H54 (cell line): ENCODE measurements at places on chromosomes 2 and 18.

GRCh38 chr2:109677835-109678580, 63.8 kb downstream of the SOWAHC start:
- no peak for DNase-seq

GRCh38 chr2:173145454-173145853, 69.8 kb downstream of the MAP3K20 start:
- no peak for DNase-seq

- no peak for DNase-seq
Observed at GRCh38 chr2:74138600-74139323, 8.9 kb downstream of the BOLA3 start.

- DNase-seq = no peak
Observed at GRCh38 chr2:44599130-44599529, 237.4 kb downstream of the CAMKMT start.

- DNase-seq = no peak
Observed at GRCh38 chr2:178811901-178812300, 4.7 kb upstream of the TTN start.

GRCh38 chr2:38533757-38534545, 68.8 kb downstream of the HNRNPLL start:
- no peak for DNase-seq

DNA sequence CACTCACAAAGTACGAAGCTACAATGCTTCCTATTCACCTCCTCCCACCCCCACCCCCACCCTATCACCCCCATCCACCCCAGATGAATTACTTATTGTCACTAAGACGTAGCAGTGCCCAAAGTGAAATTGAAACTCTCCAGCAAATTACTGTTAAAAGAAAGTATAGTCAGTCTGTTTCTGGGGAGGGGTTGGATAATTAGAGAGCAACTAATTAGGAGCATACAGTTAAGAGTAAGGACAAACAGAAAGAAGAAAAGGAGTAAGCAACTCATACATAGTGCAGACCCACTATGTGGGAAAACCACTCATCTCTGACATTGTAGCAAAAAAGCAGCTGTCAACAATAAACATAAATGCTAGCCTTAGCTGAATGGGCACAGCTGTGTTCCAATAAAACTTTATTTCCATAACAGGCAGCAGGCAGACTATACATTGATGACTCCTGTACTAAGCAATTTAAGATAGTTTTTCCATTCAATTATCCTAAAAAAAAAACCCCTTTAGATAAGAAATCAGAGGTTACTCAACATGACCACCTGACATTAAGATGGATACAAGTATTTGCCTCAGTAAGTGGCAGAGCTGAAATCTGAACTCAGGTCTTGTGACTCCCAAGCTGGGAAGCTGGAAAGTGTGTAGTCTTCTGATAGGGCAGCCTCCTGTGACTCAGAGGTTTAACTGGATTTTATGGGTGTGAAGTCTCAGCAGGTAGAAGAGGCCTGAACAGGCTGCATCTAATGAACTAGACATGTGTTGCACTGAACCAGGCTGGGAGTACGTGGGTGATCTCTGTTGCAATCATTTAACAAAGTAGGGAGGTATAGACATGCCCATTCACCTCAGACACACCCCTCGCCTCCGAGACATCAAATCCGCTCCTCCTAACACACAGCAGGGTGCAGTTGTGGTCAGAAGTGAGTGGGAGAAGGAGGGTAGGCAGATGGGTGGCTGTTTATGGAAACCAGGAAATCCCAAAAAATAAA, 171.8 kb upstream of the KLF7 start:
- peak; percentile 45 for DNase-seq

DNA sequence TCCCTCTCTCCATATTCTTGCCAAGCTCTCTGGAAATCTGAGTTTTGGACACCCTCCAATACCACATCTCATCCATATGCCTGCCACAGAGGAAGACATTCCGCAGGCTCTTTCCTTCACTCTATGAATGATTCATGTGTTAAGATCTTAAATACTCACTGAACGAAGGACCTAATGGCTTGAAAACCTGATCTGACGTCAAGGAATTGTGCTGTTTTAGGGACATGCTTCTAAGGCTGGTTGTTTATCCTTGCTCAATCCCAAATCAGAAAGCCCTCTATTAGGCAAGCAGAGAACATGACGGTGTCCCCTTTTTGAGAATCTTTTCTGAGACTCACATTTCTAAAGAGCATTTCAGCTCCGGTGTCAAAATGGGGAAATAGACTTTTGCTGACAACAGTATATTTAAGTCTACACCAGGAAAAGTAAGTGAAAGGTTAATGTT, 83.7 kb upstream of the GALNT5 start:
- peak; percentile 38 for DNase-seq

DNA sequence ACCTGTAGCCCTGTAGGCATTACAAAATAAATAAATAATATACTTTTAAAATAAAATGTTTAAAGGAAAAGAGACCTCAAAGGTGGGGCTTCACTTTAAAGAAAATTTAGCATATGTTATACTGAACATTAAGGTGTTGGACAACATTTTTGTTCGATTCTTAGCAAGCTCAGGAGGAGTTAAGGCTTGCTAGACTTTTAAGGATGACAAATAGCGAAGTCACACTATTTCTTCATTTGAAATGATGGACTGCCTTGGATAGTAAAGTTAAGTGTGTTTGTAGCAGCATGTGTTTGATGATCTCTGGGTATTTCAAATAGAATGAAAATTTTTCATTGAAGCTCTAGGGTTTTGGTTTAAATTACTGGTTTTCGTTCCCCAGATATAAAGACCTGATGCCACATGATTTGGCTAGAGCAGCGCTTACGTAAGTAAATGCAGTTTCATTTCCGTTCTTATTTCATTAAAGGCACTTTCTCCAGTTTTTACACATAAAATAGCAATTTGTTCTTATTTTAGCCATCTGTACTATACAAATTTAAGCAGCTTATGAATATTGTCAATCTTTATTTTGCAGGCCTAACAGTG, 24.9 kb downstream of the HADHB start:
- DNase-seq = no peak

DNA sequence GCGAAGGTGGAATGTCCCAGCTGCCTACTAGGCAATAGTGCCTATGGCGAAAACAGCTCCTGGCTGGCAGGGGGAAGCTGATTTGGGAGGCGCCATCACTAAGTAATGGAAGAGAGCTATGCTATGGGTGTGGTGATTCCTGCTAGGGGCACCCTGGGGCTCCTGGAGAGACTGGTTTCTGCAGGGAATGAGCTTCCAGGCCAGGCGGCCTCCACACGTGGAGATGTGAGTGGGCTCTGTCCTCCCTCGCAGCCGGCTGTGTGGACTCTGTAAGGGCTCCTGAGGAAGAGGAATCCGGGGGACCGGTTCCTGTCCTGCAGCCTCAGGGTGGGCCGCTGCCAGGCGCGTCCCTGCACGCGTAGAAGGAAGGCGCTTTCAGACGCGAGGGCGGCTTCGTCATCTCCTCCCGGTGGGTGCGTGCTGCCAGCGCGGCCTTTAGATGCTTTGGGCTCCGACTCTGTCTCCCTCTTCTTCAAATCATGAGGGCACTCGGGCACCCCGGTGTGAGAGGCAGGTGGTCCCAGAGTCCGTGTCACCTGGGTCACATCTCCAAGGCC, 55.5 kb upstream of the ANKRD62 start:
- no peak for DNase-seq

DNA sequence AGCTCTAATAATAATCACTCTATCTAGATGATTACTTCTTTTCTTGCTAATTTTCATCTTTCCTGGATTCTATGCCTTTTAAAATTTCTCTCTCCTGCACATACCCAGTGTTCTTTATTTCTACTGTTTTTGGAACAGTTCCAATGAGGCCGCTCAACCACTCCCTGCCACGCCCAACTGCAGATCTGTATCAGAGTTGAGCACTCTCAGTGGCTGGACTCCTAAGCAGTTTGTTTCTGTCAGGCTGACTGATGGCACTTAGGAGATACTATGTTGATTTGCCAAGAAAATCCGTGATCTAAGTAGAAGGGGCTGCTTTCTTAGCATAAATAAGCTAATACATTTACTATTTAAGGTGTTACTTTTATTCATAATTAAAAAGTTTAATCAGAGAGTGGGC, 192.8 kb downstream of the ARHGAP15 start:
- no peak for DNase-seq

DNA sequence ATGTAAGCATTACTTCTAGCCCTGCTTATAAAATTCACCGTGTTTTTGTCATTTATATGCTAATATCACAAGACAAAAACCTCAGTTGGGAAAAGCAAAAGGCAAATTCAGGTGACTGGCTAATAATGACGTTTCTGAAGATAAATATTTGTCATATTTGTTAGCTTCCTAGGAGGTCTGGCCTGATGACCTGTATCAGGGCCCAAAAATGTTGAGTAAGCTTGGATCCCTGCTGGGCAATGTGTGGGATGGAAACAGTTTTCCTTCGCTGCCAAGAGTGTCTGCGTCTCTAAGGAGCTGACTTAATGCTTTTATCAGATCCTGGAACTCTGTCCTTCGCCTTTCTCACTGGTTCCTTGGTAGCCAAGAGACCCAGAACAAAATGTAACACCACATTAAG, 230.1 kb upstream of the PXDN start:
- no peak for DNase-seq

- DNase-seq = no peak
Observed at GRCh38 chr2:174522553-174522952, 35.7 kb upstream of the GPR155 start.

GRCh38 chr2:145744541-145745386, 1224.8 kb upstream of the ZEB2 start:
- peak; percentile 16 for DNase-seq

DNA sequence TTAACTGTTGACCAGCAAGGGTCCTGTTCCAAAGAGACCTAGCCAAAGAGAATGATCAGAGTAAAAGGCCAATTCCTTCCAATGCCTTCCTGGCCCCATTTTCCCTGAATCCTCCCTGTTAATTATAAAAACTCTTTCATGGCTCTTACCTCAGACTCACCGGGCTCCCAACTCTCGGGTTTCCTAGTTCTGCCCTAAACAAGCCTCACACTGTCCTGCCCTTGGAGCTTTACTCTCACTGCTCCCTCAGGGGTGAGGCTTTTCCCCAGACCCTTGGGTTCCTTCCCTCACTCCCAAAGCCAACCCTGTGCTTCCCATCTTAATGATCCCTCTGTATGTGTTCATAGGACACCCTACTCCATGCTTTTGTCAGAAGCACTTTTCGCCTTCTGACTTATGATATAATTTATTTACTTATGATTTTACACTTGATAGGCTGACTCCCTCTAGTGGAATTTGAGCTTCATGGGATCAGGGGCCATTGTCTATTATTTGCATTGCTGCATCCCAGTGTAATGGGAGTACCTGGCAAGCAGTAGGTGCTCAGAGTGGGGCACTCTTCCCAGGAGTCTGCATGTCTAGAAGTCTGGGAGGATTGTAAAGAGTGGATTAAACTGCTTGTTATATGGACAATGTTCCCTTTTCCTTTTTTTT, 29.9 kb upstream of the ZNG1B start:
- no peak for DNase-seq

DNA sequence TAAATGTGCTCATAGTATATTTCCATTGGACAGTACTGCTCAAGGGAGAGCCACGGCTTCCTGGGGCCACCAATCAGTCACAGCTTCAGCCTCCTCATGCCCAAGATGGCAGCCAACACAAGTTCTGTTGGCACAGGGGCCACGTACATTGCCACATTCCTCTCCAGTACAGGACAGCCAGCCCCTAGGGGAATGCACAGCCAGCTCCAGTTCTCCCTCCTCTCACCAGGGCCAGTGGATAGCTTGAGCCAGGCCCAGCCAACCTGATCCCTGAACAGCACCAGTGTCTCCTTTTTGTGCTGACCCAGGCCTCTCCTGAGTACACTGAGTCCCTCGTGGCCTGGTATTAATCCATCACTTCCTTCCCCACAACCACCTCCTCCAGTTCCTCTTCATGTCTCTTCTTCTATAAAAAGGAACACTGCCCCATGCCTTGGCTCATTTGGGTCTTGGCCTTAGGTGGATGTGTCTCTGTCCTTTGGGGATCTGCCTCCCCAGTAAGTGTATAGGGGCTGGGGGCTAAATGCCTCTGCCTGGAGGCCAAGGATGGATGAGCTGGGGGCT, 168.7 kb downstream of the TNS1 start:
- no peak for DNase-seq

- no peak for DNase-seq
Observed at GRCh38 chr2:42064417-42064942, 16.7 kb downstream of the PKDCC start.

DNA sequence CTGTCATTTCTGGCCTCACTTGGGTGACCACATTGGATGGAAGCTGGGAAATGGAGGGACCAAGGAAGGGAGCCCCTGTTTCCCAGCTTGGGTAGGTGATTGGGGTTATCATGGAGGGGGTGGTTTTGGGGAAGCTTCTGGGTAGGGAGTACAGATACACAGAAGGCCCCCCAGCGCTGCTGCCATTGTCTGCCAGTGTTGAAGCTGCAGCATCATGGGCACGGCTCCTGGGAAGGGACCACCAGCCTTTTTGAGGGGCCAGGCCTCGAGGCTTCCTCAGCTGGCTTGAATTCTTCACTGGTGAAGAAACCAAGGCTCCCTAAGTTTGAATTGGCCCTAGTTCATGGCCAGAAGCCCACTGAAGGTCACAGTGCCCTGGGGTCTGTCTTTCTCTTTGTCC, 25.2 kb downstream of the SH3RF3 start:
- no peak for DNase-seq

GRCh38 chr2:205054789-205055188, 509.5 kb downstream of the PARD3B start:
- DNase-seq = no peak

GRCh38 chr2:25078170-25079049, 36.5 kb downstream of the EFR3B start:
- peak; percentile 83 for DNase-seq

- no peak for DNase-seq
Observed at GRCh38 chr18:46169464-46169941, 65.3 kb downstream of the HAUS1 start.

DNA sequence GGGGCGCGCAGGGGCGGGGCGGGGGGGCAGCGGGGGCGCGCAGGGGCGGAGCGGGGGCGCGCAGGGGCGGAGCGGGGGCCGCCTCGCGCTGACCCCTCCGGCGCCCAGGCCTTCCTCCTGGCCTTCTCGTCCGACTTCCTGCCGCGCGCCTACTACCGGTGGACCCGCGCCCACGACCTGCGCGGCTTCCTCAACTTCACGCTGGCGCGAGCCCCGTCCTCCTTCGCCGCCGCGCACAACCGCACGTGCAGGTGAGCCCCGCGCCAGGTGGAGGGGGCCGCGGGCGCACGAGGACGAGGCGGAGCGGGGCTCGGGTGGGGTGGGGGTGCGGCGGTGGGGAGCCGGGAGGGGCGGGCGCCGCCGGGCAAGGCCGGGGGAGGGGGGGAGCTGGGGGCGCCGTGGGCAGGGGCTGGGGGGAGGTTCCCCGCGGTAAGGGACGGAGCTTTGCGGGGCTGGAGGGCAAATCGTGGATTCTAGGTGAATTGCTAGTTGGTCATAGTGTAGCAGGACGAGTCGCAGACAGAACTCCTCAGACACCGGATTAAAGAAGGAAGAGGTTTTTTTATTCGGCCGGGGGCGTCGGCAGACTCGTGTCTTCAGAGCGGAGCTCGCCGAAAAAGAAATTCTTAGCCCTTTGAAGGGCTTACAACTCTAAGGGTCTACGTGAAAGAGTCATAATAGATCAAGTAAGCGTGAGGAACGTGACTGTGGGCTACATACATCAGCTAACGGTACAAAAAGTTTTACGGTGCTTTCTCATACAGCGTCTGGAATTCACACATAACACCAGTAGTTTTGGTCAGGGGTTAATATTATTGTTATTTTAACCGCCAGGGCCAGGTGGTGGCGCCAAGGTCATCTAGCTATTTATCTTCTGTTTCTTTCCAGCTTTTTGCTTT, 29.9 kb downstream of the ANO7 start:
- no peak for DNase-seq
